Neural cell (in vitro differentiated cells): ENCODE measurements at places on chromosomes 4 and X. TPM values are rescaled to one million over a fixed set of nuclear protein-coding genes. Genes with fewer than 3 reads are reported as not detected.

NDST3 gene
- polyA plus RNA-seq, result 3.2 and 4.0 TPM in 2 replicates

FRG2 gene
- polyA plus RNA-seq, result not detected in 2 replicates

TMEM129 gene
- polyA plus RNA-seq, result 42.1 and 48.7 TPM in 2 replicates

ABCG2 gene
- polyA plus RNA-seq, result not detected in 2 replicates

FAM47A gene
- polyA plus RNA-seq, result not detected in 2 replicates

FRMD7 gene
- 0.54 and 1.2 TPM in 2 replicates for polyA plus RNA-seq

ZNF630 gene
- polyA plus RNA-seq, result 1.5 and 2.3 TPM in 2 replicates

ATXN3L gene
- polyA plus RNA-seq, result not detected in 2 replicates

FMR1NB gene
- polyA plus RNA-seq, result not detected in 2 replicates

CABS1 gene
- not detected in 2 replicates for polyA plus RNA-seq

RADX gene
- 67.5 and 78.9 TPM in 2 replicates for polyA plus RNA-seq

DCAF4L1 gene
- polyA plus RNA-seq, result 0.31 and 0.42 TPM in 2 replicates

TEX13C gene
- polyA plus RNA-seq, result 0.22 TPM in 1 of 2 replicates, not detected in the other

SHROOM4 gene
- 1.4 and 2.6 TPM in 2 replicates for polyA plus RNA-seq

SHROOM3 gene
- 2.7 and 8.0 TPM in 2 replicates for polyA plus RNA-seq

NXT2 gene
- polyA plus RNA-seq, result 1.0 and 2.0 TPM in 2 replicates

MAP3K15 gene
- polyA plus RNA-seq, result 0.48 TPM in 1 of 2 replicates, not detected in the other

DGAT2L6 gene
- polyA plus RNA-seq, result not detected in 2 replicates

FGF5 gene
- 0.26 and 0.28 TPM in 2 replicates for polyA plus RNA-seq

KIAA0232 gene
- polyA plus RNA-seq, result 55.9 and 57.6 TPM in 2 replicates

SPATA18 gene
- 0.09 and 0.16 TPM in 2 replicates for polyA plus RNA-seq

MAGED2 gene
- 982 and 1,118 TPM in 2 replicates for polyA plus RNA-seq

MSX1 gene
- polyA plus RNA-seq, result 1.7 and 2.8 TPM in 2 replicates

MTNR1A gene
- not detected in 2 replicates for polyA plus RNA-seq

SMARCA1 gene
- polyA plus RNA-seq, result 62.9 and 66.9 TPM in 2 replicates

TAF7L gene
- polyA plus RNA-seq, result 0.59 and 1.1 TPM in 2 replicates

SSX1 gene
- not detected in 2 replicates for polyA plus RNA-seq

PDCL2 gene
- polyA plus RNA-seq, result not detected in 2 replicates

CENPI gene
- 1.7 and 1.8 TPM in 2 replicates for polyA plus RNA-seq

GLRB gene
- 24.9 and 25.1 TPM in 2 replicates for polyA plus RNA-seq

JAKMIP1 gene
- polyA plus RNA-seq, result 15.3 and 19.5 TPM in 2 replicates

ADH1A gene
- not detected in 2 replicates for polyA plus RNA-seq

MAGEA10 gene
- not detected in 2 replicates for polyA plus RNA-seq

LRRC66 gene
- 0.45 and 1.2 TPM in 2 replicates for polyA plus RNA-seq

IRS4 gene
- 2.1 and 3.8 TPM in 2 replicates for polyA plus RNA-seq

SRPX2 gene
- polyA plus RNA-seq, result 0.59 TPM in 1 of 2 replicates, not detected in the other

CENPC gene
- polyA plus RNA-seq, result 9.5 and 12.8 TPM in 2 replicates

ERVMER34-1 gene
- not detected in 2 replicates for polyA plus RNA-seq

LUZP4 gene
- polyA plus RNA-seq, result not detected in 2 replicates

ASB12 gene
- 1.2 and 1.5 TPM in 2 replicates for polyA plus RNA-seq

UCHL1 gene
- 5,099 and 5,212 TPM in 2 replicates for polyA plus RNA-seq

PGAM4 gene
- not detected in 2 replicates for polyA plus RNA-seq
